Lung microvascular endothelial cell (primary cell): ENCODE measurements at places on chromosomes 7 and 10. TPM values are rescaled to one million over a fixed set of nuclear protein-coding genes. Genes with fewer than 3 reads are reported as not detected.

The AGAP5 gene
- 0.87 and 1.8 TPM in 2 replicates for total RNA-seq

The BEND7 gene
- 5.0 and 7.1 TPM in 2 replicates for total RNA-seq

The SAMD8 gene
- 19.6 and 25.8 TPM in 2 replicates for total RNA-seq

The KCNIP2 gene
- total RNA-seq = under 0.01 and 0.20 TPM in 2 replicates

The GIMAP2 gene
- total RNA-seq = 34.0 and 42.3 TPM in 2 replicates

The PON3 gene
- under 0.01 TPM in 1 of 2 replicates, not detected in the other for total RNA-seq

The CCDC172 gene
- not detected in 2 replicates for total RNA-seq

The OIT3 gene
- total RNA-seq = under 0.01 TPM in 2 replicates

The GJD4 gene
- not detected in 2 replicates for total RNA-seq

The SRRM3 gene
- 1.5 and 3.0 TPM in 2 replicates for total RNA-seq

DNA sequence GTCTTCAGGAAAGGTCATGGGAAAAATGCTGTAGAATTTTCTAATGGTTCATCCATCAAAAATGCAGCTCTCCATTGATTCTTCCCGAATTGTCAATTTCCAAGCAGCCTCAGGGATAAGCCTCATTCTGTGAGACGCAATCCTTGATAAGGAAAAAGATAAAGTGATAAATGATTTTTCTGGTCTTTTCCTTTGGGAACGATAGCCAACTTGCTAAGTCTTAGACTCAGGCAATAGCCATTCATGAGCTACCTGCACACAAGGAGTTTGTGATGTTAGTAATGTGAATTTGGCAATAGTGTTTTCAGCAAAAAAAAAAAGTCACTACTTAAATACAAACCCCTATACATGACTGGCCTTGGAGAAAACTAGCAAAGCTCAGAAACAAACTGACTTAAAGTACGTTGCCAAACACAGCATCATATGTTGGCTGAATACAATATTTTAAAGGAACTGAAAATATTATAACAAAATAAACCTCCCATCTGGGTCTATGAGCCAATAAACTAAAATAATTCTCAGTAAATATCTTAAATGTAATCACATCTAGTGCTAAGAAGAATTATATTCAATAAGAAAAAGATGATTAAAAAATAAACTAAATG, 75.5 kb downstream of the KLF6 start:
- no peak for DNase-seq

DNA sequence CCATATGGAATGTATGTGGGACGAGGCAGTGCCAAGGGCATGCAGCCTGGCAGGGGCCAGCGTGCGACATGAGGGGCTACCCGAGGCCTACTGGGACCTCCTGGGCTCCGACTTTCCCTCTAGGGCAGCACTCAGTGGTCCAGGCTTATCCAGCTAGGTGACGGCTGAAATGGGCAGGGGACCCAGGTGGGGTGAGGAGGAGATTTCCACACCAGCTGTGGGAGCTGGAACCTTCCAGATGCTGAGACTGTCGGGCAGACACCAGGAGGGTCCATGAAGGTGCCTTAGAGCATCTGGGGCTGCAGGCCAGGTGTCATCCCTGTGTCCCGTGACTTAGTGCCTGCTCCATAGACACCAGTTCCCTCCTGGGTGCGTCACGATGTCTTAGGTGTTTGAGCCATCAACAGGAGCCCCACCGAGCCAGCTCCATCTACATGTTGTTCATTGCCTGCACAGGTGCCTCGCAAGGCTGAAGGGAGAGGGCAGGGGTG, 13.4 kb downstream of the ZNF316 start:
- DNase-seq = no peak

DNA sequence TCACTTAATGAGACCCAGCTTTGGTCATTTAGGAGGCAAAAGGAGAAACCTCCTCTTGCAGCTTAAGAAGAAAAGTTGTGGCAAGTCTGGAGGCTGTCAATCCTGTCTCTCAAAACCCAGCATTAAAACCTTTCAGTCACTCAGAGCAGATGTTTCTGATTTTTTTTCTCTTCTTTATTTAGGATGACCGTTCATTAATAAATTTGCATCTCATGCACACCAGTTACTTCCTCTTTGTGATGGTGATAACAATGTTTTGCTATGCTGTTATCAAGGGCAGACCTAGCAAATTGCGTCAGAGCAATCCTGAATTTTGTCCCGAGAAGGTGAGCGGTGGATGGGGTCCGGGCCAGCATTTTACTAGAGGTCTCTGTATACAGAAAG, 32.0 kb downstream of the TMEM248 start:
- DNase-seq = no peak

GRCh38 chr10:103433858-103434257, 18.3 kb downstream of the CALHM2 start:
- no peak for DNase-seq

GRCh38 chr10:45000752-45001380, at the start of gene ZNF22:
Gene ZNF22 (plus strand): TSS chr10:45000923. CDS start chr10:45003369, 2,446 bp downstream.
- peak; percentile 81 for DNase-seq

DNA sequence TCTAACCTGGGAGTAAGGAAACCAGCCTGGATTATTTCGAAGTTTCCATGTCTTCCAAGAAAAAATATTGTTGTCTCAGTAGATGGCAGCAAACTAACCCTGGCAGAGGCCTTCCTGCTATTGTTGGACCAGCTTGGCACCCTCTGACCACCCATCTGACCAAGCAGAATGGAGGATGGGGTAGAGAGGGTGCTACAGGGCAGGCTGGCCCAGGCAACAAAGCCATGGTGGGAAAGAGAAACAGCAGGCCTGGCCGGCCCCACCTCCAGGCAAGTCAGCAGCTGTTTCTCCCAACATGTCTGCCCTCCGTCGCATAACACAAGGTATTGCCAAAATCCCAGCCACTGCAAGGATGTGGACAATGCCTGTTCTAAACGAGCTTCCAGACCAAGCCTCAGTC, 95.0 kb downstream of the FAM53B start:
- no peak for DNase-seq

GRCh38 chr7:67344481-67345193, 348.0 kb downstream of the TYW1 start:
- no peak for DNase-seq

GRCh38 chr7:144835155-144835611, 670 bp downstream of the TPK1 start:
- peak; percentile 79 for DNase-seq

GRCh38 chr10:34046506-34047034, 712.1 kb upstream of the NRP1 start:
- no peak for DNase-seq

GRCh38 chr7:14690075-14690474, 212.5 kb downstream of the DGKB start:
- no peak for DNase-seq

GRCh38 chr7:1663223-1663622, 6.9 kb upstream of the ELFN1 start:
- DNase-seq = no peak

DNA sequence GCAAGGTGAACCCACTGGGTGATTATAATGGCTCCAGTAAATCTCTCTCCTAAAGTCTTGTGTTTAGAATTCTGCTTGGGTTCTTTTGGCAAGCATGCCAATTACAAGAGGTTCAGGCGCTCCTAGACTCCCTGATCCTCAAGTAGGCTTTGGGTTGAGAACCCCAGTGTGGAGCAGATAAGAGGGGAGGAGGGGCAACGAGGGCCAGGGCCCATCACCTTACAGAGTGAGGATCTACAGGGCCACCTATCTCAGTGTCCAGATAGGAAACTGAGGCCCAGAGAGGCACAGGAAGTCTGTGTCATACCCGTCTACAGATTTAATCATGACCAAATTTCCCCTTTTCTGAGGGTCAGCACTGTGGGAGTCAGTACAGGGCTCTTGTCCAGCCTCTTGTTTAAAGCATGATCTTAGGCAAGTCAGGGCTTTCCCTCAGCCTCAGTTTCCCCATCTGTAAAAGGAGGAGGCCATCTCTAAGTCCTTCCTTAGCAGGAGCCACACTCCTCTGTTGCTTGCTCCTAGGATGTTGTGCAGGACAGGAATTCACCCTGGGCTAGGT, 4.4 kb downstream of the TACR2 start:
- no peak for DNase-seq

DNA sequence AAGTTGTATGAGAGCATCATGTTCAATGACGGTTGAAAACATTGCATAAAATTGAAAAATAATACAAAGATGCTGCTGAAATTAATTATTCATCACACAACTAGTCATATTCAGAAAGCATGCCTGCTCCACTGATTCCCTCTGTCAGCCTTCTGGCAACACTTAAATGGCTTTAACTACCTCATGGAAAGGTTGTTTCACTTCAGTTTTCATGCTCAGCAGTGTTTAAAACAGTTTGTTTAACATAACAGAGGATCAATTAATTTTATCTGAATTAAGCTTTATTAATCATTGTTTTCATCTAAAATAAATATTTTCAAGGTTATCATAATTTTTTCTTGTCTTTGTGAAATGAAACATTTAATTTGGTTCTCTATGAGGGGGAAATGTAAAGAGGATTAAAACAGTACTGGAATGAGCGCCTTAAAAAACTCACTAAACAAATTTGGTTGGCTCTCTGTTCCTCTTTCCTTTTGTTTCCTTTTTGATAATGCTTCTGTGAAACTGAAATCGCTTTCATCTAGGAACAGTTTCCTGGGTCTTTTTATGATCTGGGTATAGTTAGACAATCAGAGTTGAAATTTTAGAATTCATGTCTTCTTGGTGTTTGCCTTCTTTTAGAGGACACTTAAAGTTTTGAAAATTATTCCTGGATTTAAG, 427.4 kb downstream of the SH2D4B start:
- no peak for DNase-seq

- DNase-seq = peak; percentile 51
Measured at GRCh38 chr10:109956454-109957091, 33.3 kb upstream of the XPNPEP1 start.

GRCh38 chr10:67836488-67836887, 1.5 kb downstream of the DNAJC12 start:
- DNase-seq = no peak

GRCh38 chr7:78435355-78435754, 636.8 kb downstream of the PHTF2 start:
- DNase-seq = no peak

DNA sequence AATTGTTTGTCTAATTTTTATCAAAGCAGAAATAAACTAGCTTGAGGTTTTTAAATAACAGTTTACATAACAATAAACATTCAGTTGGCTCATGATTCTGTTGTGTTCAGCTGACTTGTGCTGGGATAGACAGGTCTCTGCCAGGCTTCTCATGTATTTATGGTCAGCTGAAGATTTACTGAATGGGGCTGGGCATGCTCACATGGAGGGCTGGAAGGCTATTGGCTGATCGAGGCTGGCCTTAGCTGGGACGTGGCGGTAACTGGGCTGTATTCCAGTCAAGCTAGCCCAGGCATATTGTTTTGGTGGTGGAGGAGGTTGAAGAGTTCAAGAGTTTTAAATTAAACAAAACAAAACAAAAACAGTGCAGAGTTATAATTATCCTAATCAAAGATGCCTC, 251.0 kb upstream of the MTPN start:
- no peak for DNase-seq

DNA sequence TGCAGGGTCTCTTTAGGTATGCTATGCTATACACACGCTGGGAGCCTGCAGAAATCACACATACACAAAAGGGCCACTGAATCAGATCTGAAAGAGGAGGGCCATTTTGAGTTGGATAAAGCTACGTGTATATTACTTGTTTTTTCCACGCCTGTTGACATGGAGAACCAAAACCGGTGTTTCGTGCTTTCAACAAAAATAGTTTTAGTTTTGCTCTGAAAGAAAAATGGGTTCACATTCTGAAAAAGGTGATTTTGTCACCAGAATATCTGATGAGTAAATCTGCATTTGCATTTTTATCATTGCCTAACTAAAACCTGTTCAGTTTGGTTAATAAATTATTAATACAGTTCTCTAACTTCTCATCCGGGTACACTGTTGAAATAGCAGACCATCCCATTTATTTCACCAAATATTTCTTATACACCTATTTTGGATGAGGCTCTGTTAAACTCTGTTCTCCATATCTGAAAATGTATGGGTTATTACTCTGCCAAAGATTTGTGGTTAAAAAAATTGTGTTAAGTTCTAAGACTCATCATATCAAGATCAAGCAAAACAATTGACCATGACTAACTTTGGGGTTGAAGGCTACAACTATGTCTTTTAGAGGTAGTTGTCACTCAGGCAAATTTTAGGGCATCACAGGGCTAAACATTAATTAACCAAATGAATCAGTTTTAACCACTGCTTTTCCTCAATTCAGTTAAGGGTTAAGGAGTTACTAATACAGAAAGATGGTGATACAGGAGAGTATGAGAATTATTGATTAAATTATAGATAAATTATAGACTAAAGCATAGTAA, 101.2 kb upstream of the RPA3 start:
- no peak for DNase-seq
